ENCODE measurements at places on chromosomes 11 and 22.

DNA sequence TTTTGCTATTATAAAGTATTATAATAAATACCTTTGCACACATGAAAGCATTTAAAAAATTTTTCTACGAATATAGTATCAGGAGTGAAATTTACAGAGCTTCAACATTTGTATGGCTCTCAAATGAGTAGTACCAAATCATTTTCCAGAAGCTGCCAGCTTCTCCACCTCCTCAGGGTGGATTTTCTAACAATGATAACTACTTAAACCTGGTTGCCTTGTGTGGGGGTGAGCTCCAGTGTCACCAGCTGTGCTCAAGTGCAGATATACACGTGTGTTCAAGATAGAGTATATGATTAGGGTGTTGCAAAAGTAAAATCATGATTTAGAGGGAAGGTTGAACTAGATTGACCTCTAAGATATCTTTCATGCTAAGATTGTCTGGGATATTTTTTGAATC, 48.2 kb downstream of the HORMAD2 start:
- DNase-seq = no peak

DNA sequence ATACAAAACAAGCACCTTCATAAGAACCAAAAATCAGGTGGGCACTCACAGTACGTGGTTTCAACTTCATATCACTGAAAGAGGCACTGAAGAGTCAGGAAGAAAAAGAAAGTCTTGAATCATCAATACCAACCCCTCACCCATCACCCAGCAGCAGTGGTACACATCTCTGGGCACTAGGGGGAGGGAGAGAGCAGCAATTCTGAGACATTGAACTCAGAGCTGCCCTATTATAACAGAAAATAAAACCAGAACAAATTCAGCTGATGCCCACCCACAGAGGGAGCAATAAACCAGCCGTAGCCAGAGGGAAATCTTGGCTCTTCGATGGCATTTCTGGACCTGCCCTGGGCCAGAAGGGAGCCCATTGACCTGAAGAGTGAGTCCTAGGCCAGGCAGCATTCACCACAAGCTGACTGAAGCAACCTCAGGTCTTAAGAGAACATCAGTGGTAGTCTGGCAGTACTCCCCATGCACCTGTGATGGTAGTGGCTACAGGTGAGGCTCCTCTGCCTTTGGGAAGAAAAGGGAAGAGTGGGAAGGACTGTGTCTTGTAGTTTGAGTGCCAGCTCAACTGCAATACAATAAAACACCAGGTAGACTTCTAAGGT, 42.2 kb upstream of the FAM181B start:
- DNase-seq = no peak

DNA sequence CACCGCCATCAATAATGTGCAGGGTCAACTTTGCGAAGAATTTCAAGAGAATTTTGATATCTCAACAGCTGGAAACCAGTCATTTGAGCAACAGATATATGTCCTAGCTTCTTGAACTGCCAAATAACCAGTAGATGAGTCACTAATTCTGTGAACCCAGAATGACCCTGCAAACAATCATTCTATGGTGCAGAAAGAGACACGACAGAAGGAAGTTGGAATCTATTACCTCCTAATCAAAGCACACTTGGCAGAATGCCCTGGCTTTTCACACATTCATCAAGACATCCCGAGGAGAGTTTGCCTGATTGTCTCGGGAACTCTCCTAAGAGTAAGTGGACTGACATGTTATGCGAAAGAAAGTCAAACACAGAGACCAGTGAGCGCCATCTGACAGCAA, 621.1 kb downstream of the OPCML start:
- DNase-seq = no peak

GRCh38 chr11:16795146-16795545, 56.7 kb downstream of the C11orf58 start:
- no peak for DNase-seq

DNA sequence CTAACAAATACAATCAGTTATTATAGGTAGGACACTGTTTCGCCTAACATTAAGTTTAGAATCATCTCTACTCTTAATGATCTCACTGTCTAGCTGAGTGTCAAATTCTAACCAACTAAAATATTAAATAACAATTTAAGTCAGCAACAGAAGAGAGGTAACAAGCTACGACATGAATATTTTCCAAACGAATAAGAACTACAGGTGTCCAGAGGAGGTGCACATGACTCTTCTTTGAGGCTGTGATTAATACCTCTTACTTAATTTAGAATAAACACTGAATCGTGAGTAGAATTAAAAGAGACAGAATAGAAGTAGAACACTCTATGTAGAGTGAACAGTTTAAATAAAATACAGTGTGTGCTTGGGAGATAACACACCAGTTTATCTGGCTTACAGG, 619.0 kb upstream of the ARHGAP42 start:
- no peak for DNase-seq

DNA sequence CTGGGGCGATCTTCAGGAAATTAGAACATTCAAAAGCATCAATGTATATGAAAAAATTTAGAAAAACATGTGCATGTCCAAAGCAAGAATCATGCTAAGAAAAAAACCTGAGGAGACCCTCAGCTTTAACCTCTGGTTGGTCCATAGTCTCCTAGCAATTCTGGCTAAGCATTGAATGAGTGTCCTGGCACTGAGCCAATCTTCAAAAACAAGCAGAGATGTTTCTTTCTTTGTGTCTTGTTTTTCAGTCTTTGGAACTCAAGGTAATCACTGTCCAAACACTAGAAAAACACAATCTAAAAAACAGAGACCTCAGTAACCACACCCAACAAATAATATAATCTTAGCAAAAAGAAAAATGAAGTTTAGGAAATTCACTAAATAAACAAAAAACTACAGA, 205.4 kb upstream of the CARD18 start:
- DNase-seq = no peak

GRCh38 chr11:91230647-91231046, 994.0 kb upstream of the FAT3 start:
- DNase-seq = no peak

GRCh38 chr11:121095561-121095960, 5.5 kb upstream of the TECTA start:
- no peak for DNase-seq

GRCh38 chr11:124890683-124891372, 6.8 kb downstream of the ROBO4 start:
- no peak for DNase-seq

GRCh38 chr22:47067911-47068625, 305.6 kb downstream of the TBC1D22A start:
- DNase-seq = no peak

DNA sequence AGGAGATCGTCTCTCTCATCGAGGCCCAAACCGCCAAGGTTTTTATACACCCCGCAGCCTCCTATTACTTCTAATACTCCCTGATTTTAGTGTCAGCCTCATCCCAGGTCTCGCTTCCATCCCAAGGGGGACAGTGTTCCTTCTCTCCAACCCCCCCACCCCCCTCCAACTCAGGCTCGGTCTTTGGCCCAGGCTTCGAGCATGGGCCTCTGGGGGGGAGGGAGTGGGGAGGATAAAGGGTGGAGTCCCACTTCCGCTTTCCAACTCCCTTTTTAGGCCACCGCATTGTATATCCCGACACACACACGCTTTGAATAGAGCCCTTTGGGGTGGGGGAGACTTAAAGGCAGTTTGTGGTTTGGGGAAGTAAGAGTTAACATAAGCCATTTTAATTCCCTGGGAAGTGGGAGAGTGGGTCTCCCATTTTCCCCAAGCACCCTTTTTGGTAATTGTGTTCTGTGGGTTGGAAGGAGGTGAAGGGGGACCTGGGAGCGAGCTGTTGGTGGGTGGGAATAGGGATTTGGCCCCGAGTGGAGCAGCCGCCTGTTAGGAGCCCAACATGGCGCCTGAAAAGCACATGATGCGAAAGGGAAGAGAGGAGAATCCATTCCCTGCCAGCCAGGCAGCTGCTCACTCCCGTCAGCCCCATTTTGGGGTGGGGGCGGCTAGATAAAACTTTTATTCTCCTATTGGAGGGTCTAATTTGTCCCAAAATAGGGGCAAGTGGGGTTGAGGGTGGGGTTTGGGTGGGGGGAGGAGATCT, 844 bp downstream of the PCF11 start:
- DNase-seq = no peak

DNA sequence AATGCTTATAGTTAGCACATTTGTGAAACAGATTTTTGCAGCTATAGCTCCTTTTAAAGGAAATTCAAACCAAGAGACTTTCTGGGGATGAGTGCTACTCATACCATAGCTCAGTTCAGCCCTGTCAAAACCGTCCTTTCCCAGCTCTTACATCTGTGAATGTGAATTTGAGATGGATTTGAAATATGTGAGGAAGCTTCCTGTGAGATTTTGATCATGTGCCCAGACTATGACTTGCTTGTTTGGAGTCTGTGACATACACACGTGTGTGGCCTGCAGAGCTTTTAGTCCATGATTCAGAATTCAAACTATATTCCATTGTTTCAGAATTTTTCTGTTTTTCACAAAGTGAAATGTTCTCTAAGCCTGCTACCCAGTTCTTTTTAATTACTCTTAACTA, 4.4 kb upstream of the MMP1 start:
- DNase-seq = no peak

GRCh38 chr11:92826136-92826535, 143.3 kb upstream of the MTNR1B start:
- no peak for DNase-seq

DNA sequence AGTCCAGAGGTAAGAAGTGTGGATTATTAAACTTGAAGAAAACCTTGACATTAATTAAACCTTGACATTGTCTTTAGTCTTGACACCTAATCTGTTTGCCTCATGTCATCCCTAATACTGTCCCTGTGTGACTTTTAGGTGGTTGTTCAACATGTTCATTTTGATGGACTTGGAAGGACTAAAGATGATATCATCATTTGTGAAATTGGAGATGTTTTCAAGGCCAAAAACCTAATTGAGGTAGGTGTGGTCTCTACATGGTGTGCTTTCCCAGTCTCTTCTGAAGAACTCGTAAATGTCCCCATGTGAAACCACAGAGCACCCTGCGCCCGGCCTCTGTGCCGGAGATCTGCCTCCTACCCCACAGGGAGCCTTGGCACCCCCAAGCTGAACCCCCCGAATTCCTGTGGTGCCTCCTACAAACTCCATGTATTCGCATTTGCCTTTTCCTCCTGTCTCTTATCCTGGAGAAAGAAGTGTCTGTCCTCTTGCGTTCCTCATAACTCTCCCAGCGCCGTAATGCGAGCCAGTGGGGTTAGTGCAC, 9.1 kb downstream of the SAMM50 start:
- DNase-seq = no peak

Data from heart left ventricle (tissue), 16 donors.